AG09319 (cell line): ENCODE measurements at places on chromosomes 1 and 21.

GRCh38 chr1:232806186-232806510, 932 bp downstream of the MAP10 start:
- DNase-seq: no peak

GRCh38 chr1:151763990-151764389, 694 bp upstream of the MRPL9 start:
- no peak for DNase-seq

DNA sequence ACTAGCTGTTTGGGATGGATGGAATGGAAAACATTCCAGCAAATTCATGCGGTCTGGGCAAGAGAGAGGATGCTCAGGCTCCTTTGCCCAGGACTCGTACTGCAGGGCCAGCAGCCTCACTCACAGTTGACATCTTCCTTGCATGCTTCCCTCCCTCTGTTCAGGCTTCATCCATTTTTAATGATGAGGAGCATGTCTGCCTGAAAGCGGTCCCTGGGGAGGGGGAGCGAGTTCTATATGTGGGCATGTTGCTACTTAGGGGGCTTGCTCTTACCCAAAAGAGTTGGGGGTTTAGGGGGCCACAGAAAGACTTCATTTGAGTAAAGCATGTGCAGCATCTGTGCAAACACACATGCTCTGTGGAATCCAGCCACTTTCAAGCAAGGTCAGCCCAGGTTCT, 98.2 kb downstream of the HMGB4 start:
- no peak for DNase-seq

DNA sequence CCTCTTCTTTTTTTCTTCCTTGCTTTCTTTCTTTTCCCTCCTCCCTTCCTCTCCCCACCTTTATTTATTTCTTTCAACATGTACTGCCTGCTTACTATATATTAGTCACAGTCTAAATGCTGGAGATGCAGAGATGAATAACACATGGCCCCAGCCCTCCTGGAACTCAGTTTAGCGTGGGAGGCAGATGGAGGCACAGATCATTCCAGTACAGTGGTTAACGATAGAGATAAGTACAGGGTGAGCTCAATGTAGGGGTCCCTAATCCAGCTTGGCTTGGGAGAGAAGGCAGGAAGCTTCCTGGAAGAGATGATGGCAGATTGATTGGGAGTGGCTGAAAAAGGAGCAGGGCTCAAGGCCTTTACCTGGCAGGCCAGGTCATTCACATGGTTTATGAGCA, 55.6 kb upstream of the PPP2R5A start:
- no peak for DNase-seq

- DNase-seq: no peak
These were observed 38.4 kb upstream of the FGGY start for GRCh38 chr1:59258412-59259032.

DNA sequence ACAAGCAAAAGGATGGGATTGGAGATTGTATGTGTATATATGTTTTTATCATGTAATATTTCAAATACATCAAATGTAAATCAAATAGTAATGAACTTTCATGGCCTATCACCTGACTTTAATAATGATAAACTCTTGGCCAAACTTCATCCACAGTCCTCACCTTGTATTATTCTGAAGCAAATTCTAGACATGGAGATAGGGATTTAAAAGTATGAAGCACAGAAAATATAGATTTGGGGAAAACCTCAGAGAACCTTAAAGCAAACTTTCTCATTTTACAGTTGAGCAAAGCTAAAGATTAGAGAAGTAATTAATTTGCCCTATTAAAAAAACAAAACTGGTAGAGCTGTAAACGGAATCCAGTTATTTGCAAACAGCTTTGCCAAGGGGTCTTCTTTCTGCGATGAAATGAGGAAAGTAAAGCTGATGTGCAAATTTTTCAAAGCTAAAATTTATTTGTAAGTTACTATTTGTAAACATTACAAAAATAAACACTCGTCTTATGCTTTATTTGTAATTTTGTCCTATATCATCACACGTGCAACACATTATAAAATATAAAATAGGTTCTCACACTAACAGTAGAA, 19.9 kb upstream of the KIF14 start:
- DNase-seq: no peak

DNA sequence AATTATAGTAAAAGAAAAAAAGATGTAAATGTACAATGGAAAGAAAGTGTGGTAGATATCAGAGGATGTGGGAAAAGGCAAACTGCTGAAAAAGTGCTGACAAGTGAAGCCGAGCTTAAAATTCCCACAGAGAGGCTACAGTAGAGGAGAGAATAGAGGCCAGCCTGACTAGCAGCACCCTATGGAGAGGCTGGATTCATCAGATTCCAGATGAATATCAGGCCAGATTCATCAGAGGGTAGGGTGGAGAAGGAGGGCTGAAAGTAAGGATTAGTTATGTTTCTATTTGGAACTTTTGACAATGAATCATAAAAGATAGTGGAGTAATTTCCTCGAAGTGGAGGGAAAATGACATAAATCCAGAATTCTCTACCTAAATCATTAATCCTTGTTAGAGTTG, 60.4 kb upstream of the NEK7 start:
- no peak for DNase-seq

- DNase-seq: no peak
These were observed 3.6 kb upstream of the BACH1 start for GRCh38 chr21:29295066-29295650.

DNA sequence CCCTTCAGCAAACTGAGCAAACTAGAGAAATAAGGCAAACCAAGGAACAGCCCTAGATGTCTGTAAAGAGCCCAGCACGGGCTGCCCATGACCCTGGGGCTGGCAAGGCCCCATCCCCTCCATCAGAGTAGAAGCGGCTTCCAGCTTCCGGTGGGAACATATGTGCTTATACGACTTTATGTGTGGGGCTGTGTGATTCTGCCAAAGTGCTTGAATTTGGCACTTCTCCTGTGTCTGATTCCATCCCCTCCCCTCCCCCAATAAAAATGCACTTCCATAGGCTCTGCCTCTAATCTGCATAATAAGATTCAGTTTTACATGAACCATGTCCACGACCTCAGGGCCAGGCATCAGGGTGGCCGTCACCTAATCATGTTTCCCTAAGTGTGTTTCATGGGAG, 236.6 kb downstream of the DSCAM start:
- no peak for DNase-seq

DNA sequence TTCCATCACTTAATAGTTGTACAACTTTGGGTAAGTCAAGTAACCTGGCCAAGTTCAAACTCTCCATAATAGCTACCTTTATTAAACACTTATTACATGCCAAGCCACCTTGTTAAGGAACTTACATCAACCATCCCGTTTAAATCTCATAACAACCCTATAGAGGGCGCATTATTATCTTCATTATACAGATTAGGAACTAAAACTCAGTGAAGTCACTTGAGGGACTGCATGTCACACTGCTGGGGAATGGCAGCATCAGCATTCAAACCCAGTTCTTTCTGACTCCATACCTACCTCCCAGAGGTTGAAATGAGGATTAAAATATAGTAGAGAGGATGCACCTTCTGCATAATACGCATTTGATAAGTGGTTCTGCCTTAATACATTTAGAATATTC, 47.1 kb upstream of the PLA2G2C start:
- no peak for DNase-seq

- DNase-seq: no peak
These were observed 18.8 kb downstream of the AGRN start for GRCh38 chr1:1038694-1039093.

GRCh38 chr1:91736715-91737615, 149.0 kb downstream of the TGFBR3 start:
- peak; percentile 43 for DNase-seq

- no peak for DNase-seq
These were observed 143.9 kb upstream of the UBE2U start for GRCh38 chr1:64059556-64059955.

DNA sequence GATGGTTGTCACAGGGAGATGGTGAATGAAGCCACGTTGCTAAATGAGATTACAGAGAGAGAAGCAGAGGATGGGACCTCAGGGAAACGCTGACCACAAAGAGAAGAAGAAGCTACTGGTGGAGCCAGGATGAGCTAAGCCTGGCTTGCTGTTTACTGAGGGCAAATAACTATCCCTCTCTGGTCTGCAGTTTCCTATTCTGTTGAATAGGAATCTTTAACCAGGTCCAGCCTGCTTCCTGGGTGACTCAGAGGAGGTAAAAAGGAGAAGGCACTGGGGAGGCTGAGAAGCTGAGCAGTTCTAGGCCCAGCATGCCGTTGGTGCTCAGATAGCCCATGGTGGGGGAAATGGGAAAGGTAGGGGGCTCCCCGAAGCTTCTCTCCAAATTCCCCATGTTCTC, 29.6 kb downstream of the DMBX1 start:
- DNase-seq: no peak

- DNase-seq: no peak
These were observed 3.0 kb upstream of the SDE2 start for GRCh38 chr1:226001963-226002666.

DNA sequence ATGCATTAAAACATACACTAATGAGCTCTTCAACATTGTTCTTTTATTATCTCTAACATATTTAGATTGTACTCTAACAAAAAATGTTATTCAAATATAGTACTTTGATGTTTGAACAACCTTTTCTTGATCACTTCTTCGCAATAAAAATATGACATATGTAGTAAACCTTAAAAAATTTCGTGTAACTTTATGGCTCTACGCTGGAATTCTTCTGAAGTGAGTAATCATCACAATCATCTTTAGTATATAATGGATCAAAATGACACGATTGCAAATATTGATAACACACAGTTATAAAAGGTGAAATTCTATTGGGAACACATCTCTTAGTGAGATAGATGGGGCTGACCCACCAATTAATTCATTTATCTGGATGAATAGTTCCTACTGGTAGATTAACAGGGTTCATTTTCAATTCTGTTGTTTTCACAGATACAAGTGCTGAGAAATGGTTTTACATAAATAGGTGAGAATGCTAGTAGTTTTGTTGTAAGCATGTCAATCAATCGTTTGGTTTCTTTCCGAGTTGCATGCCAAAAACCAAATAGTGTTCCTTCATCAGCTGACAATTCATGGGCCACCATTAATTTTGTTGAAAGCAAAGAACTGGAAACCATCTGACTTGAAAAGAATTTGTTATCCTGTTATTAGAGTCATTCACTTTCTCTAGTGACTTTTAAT, 1.5 kb upstream of the ZMPSTE24 start:
- DNase-seq: no peak

DNA sequence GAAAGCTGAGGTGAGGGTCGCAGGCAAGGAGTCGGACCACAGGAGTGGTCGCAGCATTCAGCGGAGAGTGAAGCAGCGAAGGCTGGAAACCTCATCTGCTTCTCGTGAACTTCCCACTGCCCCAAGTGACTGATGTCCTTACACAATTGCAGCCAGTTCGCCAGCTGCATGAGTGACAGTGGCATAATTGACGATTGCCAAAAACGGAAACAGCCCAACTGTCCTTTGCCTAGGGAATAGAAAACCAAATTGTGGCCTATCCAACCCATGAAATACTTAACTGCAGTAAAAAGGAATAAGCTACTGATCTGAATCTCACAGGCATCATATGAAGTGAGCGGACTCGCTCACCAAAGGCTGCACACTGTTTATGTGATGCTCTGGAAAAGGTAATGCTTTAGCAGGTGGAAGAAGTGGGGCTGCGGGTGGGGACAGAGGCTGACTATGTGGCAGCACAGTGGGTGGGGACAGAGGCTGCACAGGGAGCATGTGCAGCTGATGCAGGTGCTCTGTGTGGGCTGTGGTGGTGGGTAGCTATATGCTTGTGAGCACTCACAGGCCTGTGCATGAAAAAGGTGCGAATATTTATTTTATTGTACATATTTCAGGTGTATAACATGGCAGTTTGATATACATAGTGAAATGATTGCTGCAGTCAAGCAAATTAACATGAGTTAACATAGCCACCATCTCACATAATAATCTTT, 4.2 kb upstream of the NLRP3 start:
- no peak for DNase-seq

DNA sequence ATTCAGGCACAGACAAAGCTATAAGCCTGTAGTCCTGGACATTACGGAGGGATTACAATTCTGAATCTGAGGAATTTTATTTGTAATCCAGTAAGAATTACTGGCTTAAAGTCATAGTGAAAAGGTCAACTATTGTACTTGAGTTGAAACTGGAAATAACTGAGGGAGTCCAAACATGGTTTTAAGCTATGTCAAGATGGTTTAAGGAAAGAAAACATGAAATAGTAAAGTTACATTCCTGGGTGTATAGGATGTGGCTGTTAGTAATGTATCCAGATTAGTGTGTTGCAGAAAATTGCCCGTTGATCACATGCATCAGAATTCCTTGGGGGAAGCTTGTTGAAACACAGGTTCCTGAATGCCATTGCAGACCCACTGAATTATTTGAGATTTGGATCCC, 124.8 kb upstream of the GORAB start:
- DNase-seq: no peak

DNA sequence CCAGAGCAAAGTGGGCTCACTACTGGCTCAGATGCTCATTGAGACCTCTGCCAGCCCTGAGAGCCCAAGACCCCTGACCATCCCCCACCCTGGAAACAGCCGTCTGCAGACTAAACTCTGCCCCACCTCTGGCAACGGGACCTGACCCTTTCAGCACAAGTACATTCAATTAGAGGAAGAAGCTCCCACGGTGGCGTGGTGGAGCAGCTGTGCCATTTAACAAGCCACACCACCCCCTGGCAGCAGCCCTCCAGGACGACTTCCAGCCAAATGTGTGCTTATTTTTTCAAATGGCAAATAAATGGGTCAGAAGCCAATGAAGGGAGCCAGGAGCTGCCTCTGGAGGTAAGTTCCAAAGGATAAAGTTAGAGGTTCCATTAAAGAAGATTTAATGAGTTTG, 226.7 kb downstream of the NPHP4 start:
- DNase-seq: no peak

DNA sequence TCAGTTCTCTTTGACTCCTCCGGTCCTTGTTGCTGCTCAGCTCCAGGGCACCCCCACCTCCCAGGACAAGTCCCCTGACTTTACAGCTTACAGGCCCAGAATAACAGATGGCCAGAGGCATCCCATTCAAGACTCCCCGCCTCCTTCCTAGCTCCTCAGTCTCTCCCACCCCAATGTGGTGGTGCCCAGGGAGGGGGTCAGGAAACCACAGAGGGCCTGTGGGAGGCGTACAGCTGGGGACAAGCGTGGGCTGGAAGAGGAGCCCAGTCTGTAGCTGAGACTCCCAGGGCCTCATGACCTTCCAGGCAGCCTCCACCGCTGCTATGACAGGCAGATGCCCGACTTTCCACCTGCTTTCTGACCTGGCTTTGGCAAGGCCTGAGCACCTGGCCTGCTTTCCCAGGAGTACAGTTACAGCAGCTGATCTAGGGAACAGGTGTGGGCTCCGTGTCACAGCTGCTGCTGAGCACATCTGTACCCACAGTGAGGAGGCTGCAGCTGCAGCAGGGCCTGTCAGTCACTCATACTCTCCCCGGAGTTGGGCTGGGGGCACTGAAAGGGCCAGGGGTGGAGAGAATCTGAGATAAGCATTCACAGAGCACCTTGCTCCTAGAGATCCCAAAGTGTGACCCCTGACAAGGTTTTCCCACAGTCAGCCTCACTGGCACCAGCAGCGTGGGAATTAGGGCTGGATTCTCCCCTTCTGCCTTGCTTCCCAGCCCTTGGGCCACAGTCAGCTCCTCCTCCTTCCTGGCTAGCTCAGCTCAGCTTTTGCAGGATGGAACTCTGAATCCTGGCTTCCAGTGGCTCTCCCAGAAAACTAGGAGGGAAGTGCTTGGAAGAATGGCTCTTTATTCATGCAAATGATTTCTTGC, 7.1 kb upstream of the NAV1 start:
- DNase-seq: no peak
